ENCODE measurements at places on chromosomes 6 and 20.

DNA sequence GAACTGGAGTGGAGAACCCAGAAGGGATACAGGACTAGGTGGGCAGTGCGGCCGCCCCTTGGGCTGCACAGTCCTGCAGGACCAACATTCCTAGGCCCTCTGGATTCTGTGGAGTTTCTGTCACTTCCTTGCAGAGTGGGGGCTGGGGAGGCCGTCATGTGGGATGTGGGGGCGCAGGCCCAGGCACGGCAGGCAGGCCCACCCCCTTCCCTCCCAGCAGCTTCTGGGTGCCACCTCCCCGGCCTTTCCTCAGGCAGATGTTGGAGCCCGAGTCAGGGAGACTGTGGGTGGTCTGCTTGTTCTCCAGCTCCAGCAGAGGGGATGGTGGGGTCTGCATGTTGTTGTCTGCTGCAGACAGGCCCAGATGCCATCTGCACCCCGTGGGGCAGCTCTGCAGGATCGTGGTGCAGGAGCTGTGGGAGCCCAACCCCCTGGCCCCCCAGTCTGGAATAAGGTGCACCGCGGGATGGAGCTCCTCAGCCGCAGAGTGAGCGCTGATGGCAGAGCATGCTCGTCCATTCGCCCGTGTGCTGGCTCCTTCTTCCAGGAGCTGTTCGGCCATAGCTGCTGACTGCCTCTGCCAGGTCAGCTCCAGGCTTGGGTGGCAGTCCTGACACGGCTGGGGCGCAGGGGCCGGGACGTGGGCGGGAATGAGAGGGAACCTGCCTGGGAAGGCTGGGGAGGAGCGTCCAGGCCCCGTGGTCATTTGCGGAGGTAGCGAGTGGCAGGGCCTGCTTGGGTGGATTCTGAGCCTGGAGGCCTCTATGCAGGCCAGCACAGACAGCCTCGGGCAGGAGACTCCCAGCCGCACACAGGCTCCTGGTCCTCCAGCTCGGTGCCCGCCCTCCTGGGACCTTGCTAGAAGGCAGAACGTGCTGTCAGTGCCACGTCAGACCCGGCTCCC, 18.1 kb downstream of the SLC17A9 start:
- DNase-seq: no peak

- DNase-seq: no peak
Measured at GRCh38 chr20:25421102-25421501, 13.6 kb downstream of the GINS1 start.

- no peak for DNase-seq
Measured at GRCh38 chr6:75893058-75893775, 144.2 kb downstream of the MYO6 start.

- DNase-seq: no peak
Measured at GRCh38 chr6:143298071-143298470, 152.4 kb downstream of the ADAT2 start.

DNA sequence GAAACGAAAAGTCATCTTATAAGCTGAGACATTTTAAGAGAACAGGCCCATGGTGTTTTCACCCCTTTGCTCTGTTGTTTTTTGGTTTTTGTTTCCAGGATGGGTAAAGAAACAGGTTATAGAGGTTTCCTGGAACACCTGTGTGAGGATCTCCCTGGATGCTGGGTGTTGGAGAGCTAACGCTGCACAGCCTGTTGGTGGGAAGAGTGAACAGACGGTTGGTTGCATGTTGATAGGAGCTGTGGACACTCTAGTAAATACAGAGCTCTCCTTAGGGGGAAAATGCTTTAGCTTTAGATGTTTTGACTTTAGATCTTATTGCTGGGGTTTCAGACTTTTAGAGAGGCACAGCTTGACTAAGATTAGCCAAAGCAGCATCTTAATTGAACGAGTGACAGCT, 235.2 kb downstream of the SOX4 start:
- no peak for DNase-seq

- DNase-seq: no peak
Measured at GRCh38 chr6:136767570-136768309, 24.5 kb downstream of the MAP3K5 start.

DNA sequence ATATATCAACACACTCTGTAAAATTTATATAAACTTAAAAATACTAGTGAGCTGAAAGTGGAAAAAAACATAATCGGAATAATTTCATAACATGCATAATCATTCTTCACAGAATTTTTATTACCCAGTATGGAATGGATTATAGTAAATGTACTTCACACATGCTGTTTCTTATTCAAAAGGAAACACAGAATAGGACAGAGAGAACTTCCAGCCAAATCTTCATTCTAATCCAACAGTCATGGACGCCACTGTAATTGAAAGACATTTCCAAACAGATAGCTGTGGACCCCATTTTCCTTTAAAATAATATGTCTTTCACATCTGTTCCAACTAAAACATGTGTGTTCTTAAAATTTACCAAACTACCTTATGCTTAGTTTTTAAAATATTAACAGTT, 126.6 kb upstream of the RUNX2 start:
- DNase-seq: no peak

DNA sequence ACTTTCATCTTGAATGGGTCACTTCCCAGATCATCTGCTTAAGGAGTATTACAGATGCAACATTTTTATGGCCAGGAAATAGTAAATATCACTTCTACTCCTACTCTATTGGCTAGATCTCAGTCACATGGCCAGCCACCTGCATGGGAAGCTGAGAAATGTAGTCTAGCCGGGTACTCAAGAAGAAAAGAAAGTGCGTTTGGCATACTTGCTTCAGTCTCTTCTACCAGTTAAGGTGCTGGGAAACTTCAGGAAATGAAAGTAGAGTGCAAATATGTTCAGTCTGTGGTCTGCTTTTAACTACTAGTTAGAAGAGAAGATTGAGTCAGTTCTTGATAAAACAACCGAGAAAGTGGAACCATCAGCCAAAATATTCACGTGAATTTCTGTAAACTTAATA, 129.2 kb downstream of the PDSS2 start:
- DNase-seq: no peak

- DNase-seq: no peak
Measured at GRCh38 chr6:8047541-8048292, 16.5 kb downstream of the BLOC1S5 start.

GRCh38 chr6:18507561-18507960, 120.4 kb downstream of the RNF144B start:
- DNase-seq: no peak

- DNase-seq: no peak
Measured at GRCh38 chr6:136701045-136701444, 91.2 kb downstream of the MAP3K5 start.

DNA sequence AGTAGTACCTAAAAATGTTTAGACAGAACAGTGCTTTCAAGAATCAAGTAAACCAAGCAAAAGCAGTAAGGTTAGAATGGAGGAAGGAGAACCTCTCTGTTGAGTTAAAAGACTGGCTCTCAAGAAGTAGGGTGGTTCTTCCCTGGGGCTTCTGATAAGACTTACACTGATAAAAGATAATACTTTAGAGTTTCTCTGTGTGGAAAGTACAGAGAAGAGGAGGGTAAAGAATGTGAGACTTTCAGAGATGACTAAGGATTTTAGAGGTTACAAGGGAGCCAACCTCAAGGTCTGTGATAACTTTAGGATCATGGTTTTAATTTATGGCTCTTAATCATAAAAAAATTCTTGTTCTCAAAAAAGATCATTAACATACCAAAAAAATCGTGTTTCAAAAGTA, 30.9 kb upstream of the ALDH8A1 start:
- DNase-seq: no peak

DNA sequence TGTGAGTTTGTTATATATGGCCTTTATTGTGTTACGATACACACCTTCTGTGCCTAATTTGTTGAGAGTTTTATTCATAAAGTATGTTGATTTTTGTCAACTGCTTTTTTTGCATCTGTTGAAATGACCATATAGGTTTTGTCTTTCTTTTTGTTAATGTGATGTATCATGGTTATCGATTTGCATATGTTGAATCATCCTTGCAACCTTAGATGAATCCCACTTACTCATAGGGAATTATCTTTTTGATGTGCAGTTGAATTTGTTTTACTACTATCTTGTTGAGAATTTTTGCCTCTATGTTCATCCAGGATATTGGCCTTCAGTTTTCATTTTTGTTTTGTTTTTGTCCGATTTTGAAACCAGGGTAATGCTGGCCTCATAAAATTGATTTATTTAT, 45.7 kb upstream of the TPD52L1 start:
- DNase-seq: no peak

DNA sequence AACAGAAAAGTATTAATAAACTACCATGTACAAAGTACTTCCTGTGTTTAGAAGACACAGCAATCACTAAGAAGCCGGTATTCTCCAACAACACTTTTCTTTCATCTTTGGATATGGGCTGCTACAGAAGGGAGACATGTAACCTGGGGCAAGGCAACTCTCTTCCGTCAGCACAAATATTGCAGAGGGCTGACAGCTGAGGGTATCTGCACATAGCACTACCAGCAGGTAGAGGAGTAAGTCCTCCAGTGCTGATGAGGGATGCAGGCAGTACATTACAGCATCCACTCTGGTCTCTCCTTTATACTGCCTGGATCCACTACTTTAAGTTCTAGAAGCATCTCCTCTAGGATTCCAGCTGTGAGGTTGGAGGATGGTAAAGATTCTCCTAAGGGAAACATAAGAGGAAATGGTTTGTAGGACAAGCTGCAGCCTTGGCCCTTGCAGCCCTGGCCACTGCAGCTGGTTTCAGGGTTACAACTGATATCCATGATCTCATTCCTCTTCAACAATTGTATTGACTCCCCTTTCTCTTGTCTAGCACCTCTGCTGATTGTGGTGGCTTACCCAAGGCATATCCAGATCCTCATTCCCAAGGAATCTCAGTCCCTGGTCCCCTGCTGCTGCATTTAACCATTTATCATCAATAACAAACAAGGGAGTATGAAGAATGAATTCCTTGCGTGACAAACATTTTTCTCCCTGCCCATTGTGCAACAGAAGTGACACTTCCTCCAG, 110.7 kb upstream of the ADGRF1 start:
- DNase-seq: no peak

DNA sequence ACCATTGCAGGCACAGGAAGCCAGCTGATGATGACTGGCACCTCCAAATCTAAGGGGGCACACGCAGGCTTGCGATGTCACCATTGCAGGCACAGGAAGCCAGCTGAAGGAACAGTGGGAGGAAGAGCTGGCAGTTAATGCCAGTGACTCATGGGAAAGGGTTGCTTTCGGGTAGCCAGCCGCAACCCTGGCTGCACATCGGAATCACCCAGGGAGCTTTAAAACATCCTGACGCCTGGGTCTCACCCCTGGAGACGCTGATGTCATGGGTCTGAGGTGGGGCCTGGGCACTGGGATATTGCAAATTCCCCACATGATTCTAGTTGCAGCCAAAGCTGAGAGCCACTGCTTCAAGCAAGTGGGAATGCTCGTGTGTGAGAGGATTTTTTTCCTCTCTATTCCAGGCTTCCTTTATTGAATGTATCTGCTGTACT, 16.1 kb upstream of the CCN6 start:
- DNase-seq: peak; percentile 87

- DNase-seq: peak; percentile 51
Measured at GRCh38 chr6:151004383-151005024, 139.0 kb downstream of the MTHFD1L start.

- DNase-seq: no peak
Measured at GRCh38 chr6:121816361-121816760, 380.9 kb downstream of the GJA1 start.

GRCh38 chr20:34362502-34363061, 491 bp upstream of the ITCH start:
- no peak for DNase-seq

GRCh38 chr20:1291191-1291741, 25.2 kb downstream of the SNPH start:
- no peak for DNase-seq

- peak; percentile 93 for DNase-seq
Measured at GRCh38 chr6:167550941-167551627, 226.2 kb downstream of the TTLL2 start.

GRCh38 chr6:106005013-106005412, 81.1 kb upstream of the PRDM1 start:
- no peak for DNase-seq

DNA sequence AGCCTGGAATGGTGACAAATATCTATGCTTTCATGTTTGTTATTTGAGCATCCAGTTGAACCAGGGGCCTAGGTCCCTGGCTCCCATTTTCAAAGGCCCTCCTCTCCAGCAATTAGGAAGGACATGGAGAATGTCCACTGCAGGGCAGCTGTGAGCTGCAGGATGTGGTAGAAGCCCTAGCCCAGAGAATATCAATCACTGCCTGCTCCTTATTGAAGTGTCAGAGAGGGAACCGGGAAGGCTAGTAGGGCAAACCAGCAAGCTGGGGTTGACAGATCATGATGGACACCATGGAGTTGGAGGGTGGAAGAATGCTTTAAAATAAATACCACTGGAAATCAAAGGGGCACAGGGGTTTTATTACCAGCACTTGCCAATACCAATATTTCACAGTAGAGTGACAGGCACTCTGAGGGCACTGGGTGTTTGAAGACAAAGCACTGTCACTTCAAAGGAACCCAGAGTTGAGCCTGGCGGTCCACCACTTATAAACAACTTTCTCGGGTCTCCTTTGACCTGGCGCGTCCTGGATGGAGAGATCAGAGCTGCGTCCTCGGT, 47.7 kb downstream of the ZNF831 start:
- DNase-seq: no peak

- DNase-seq: no peak
Measured at GRCh38 chr6:9717568-9717967, 697.3 kb downstream of the TFAP2A start.

- no peak for DNase-seq
Measured at GRCh38 chr6:90221403-90221802, 75.2 kb downstream of the BACH2 start.

GRCh38 chr6:130895516-130895915, 68.3 kb downstream of the SMLR1 start:
- DNase-seq: no peak

- no peak for DNase-seq
Measured at GRCh38 chr6:394641-395289, 3.2 kb downstream of the IRF4 start.

DNA sequence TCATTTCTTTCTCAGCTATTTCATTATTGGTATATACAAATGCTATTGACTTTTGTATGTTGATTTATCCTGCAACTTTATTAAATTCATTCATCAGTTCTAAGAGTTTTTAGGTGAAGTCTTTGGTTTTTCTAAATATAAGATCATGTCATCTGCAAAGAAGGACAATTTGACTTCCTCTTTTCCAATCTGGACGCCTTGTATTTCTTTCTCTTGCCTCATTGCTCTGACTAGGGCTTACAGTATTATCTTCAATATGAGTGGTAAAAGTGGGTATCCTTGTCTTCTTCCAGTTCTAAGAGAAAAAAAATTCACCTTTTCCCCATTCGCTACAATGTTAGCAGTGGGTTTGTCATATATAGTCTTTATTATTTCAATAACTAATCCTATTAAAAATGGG, 38.0 kb downstream of the KIF16B start:
- no peak for DNase-seq

- no peak for DNase-seq
Measured at GRCh38 chr20:43543138-43543537, 15.7 kb upstream of the SGK2 start.

GRCh38 chr20:32205110-32205842, 2.3 kb downstream of the PLAGL2 start:
- no peak for DNase-seq

DNA sequence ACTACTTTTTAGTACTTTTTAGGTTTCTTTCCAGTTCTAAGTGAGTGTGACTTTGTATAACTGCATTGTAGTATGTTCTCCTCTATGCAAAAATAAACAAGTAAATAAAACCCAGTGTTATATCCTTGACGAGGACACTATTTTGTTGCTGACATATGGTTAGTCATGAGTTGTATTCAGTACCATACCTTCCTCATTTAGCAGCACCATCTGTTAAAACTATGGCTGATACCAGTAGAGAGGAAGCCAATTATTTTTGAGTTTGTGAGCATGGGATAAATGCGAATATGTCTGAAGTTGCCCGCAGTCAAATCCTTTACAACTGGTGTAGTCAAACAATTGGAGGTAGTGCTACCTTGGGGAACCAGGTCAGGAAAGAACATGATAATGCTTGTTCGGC, 74.1 kb downstream of the CDKAL1 start:
- DNase-seq: no peak
